ENCODE measurements at places on chromosomes 7 and 10.

- no peak for DNase-seq
These were observed 40.4 kb downstream of the PIP4K2A start for GRCh38 chr10:22673785-22674572.

DNA sequence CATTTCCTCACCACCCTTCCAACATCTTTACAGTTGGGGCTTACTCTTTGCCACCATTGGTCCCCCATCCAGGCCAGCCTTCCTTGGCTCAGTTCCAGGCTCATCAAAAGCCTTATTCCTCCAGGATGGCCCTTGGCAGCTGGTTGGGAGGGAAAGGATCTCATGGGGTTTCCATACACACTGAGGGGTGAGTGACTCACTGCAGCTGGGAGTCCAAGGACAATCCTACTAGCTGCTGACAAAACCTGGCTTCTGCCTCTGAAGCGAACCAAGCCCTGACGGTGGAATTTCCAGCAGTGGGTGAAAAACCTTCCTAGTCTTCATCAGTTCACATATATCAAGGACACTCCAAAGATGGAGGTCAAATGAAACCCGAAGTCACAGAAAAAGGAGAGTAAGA is 22.9 kb downstream of the CRHR2 start:
- DNase-seq: no peak

- DNase-seq: no peak
These were observed 467 bp downstream of the EXOSC1 start for GRCh38 chr10:97445357-97445721.

DNA sequence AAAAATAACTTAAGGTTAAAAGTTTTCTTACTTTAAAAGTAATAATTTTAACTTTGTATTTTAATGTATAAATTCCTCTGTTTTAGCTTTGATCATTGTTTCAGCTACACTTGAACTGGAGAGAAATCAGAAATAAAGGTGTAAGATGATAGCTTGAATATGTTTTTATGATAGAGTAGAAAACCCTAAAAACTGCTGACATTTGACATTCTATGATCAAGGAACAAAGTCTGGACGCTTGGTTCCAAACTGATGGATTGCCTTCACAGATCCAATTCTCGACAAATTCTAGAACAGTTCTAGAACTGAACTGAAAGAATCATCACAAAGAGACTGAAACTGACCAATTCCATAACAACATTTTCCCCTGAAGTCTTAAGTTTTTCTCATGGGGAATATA is at the start of gene ANKRD61:
ANKRD61 (plus strand) TSS at position 389 of the 400 bp plus-strand sequence; CDS start at position 389, 0 bp downstream.
- DNase-seq: no peak

DNA sequence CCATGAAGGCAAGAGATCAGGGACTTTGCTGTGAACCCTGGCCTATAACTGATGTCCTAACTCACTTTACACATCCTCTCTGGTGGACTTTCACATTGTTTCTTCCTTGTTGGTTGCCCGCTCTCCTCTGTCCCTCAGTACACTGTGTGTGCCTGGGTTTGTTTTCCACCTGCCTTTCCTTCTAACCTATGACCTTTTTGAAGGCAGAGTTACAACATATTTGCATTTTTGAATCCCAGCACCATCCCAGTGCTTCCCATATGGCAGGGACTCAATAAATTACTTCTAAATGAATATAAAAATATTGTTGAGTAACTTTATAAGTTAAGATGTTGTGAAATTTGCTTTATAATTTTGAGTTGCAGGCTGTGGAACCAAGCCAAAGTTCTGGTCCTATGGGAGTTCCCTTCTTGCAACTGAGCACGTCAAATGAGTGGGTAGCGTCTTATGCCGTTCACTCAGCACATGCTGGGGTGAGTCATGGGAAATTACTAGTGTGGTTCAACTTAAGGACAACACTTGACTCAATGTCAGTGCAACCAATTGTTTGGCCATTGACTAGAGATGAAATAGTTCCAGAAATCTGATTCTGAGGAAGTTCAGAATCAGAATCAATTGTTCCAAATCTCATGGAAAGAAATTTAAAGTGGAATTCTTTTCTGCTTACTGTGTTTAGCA is 250.9 kb downstream of the TWIST1 start:
- no peak for DNase-seq

DNA sequence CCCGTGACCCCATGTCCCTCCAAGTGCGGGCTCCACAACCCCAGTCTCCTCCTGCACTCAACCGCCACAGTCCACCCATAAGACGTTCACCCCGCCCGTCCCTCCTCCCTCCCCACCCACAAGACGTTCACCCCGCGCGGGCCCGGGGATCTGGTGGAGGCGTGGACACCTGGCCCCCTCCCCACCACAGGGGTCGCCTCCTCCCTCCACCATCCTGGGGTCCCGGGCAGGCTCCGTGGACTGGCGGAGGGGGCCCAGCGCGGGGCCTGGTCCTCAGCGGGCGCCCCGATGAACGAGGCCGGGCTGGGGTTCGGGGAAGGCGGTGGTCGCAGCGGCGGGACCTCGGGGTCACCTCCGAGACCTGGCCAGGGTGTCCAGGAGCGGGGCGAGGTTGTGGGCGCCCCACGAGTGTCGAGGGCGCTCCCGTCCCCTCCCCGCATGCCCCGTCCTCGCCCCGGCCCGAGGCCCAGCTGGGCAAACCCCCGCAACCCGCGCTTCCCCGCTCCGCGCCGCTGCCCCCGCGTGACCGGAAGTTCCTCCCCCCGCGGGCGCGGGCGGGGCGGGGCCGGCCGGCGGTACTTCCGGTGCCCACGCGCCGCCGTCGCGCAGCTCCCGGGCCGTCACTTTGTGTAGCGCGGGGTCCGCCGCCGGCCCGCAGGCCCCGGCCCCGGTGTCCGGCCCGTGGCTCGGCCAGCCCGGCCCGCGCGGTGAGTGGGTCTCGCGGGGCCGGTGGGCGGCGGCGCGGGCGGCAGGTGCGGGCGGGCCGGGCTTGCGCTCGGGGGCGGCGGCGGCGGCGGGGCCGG is at the start of gene ZNF316:
ZNF316 (plus strand) TSS at position 578 of the 803 bp plus-strand sequence. CDS start 5,092 bp downstream, outside the sequence.
- peak; percentile 44 for DNase-seq

DNA sequence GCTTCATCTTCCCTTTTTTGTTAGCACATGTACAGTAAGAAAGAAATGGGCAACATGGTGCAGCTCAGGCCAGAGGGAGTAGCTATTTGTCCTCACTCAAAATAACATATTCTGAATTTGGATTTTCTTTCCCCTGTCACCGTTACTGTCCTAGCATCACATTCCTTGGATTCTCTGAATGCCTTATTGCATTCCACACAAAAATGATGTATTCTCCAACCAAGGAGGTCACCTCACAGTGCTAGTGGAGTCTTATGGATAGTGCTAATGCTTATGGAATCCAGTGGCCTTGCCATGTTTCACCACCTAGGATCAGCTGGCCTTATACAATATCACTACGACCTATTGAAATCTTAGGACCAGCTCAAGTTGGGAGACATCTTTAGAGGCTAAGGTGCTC is 7.2 kb downstream of the PRSS58 start:
- DNase-seq: no peak

DNA sequence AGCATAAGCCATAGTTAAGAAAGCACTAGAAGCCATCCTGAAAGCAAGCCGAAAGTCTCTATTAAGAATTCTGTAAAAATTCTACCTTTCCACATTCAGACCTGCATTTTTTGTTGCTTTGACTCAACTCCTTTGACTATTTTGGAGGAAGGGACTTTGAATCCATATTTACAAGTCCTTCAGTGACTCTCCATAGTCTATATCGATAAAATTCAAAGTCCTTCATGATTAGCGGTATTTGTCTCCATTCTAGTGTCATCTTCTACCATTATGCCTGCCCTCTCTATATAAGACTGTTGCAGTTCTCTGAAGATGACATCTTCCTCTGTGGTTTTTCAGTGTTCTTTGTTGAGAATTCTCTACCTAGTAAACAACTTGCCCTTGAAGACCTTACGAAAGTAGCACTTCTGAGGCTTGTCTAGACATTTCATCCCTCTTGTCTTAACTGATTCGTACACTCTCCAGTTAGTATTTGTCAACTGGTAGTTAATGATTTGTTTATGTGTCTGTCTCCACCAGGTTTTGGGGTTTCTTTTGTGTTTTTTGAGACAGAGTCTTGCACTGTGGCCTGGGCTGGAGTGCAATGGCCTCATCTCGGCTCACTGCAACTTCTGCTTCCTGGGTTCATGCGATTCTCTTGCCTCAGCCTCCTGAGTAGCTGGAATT is 1.7 kb downstream of the CCSER2 start:
- peak; percentile 13 for DNase-seq

GRCh38 chr10:10432296-10433035 is 585.2 kb upstream of the CELF2 start:
- no peak for DNase-seq

All from activated effector memory CD4-positive, alpha-beta T cell treated with Interleukin-2 at 50 U/mL for 16 hours (primary cell).